Stimulated activated CD8-positive, alpha-beta memory T cell treated with anti-CD3 and anti-CD28 coated beads, Interleukin-7, amount 100 ng/mL, for 1 hour (primary cell): ENCODE measurements at places on chromosomes 1 and 21.

- DNase-seq, result no peak
Measured at GRCh38 chr21:41616031-41616591, 108.2 kb upstream of the TMPRSS2 start.

DNA sequence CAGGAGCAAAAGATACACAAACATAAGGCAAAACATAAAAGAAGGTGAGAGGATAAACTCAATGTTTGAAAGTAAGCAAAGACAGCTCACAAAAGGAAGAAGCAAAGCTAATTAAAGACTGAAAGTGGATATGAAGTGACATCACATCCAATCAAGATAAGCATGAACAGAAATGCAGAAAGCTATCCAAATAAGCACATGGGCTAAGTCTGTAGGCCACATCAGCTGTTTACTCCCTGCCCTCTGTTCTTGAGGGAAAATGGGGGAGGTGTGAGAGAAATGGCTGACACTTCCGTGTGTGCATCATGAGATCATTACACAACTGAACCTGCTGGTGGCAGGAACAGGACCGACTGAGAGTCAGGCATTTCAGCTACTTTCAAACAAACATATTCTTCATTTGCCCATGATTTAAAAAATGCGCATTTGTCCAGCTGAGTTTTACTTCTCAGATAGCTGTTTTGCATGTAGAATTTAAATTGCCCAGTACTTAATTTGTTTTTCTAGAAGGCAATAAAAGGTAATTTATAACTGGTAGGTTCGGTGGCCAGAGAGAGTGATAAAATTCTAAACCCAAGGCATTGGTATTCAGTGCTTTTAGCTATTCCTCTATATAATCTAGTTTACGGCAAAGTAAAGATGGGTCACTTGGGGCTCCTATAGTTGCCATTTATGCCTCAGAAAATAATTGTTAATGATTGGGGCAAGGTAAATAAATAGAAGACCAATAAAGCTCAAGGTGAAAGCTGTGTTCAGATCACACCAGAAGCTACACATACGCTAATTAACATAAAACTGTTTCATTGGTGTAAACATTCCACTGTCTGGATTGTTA is 27.2 kb upstream of the MAN1A2 start:
- DNase-seq, result no peak

GRCh38 chr1:22545141-22545540 is 18.1 kb upstream of the EPHA8 start:
- no peak for DNase-seq

- no peak for DNase-seq
Measured at GRCh38 chr1:30892671-30893073, 15.9 kb downstream of the SDC3 start.

- no peak for DNase-seq
Measured at GRCh38 chr1:69527273-69527672, 40.4 kb upstream of the LRRC7 start.

GRCh38 chr1:87030740-87031690 is 116.6 kb downstream of the HS2ST1 start:
- no peak for DNase-seq

DNA sequence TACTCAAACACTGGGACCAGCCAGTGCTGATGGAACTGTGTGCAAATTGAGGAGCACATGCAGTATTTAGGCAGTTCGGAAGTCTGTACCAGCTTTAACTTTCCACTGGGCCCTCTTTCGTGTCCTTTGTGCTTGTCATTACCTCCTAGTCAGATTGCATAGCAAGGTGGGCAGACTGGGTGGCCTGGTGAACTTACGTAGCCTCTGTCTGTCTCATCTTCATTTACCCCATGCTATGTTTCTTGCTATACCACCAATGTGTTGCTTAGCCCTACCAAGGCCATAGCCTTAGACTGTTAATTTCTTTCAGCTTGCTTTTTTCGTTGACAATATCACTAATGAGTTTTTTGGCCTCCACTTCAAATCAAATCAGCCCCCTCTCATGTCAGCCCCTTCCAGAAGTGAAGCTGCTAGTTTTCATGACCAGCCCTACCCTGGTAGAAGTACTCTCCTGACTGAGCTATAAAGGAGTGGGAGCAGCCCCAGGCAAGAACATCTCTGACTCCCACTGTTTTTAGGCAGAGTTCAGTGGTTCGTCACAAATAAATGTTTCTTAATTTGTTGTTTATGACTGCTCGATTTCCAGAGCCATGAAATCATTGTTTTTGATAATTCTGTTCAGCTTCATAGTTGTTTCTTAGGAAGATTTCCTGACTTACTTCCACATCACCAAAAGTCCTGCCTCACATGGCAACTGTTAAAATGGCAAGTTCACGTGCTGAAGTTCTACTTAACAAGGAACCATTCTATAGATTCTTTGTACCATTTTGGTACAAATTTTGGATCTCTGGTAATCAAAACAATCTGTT is 19.3 kb downstream of the PRKACB start:
- DNase-seq, result no peak

DNA sequence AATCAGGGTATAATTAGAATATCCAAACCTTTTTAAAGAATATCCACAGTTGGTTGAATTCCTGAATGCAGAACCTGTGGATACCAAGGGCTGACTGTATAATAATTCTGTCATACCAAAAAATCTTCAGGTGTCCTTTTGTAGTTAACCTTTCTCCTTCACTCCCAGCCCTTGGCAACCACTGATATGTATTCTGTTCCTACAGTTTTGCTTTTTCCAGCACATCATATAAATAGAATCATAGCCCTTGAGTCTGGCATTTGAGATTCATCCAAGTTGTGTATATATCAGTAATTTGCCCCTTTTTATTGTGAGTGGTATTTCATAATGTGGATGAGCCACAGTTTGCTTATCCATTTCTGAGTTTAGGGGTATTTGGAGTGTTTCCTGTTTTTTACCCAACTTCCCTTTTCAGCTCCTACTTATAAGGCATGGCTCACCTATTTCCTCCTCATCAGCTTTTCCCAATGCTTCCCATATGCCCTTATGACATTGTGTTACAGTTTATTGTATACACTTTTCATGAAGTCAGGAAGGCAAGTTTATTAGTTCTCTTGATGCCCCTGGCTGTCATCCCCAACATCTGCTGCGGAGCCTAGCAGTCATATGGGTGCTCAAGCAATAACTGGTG is 35.0 kb upstream of the AGO1 start:
- no peak for DNase-seq

- DNase-seq, result no peak
Measured at GRCh38 chr1:225879521-225880221, 2.5 kb downstream of the TMEM63A start.
